CD8-positive, alpha-beta T cell (primary cell): ENCODE measurements at places on chromosomes 13 and 19.
A peak's percentile ranks its signal among the peaks of the same experiment; 100 is the strongest.

- DNase-seq, result peak; percentile 13
These were observed 32.3 kb upstream of the MED4 start for GRCh38 chr13:48126944-48127830.

DNA sequence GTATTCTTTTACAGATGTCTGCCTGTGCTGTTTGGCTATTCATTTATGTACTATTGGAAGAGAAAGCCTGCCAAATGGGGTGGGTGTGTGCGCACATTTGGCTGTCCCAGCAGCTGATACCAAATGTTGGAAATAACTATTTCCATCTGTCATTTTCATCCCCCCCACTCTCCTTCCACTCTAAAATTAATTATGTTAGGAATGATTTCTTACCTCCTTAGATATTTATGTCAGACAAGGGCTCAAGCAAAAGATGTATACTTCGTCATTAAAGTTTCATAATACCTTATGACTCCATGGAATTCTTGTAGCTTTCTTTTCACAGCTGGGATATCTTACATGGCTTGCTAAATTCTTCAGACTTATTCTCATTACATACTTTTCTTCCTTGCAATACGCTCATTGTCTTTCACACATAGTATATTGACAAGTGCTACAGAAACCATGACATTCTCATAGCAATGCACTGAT, 18.6 kb downstream of the ITM2B start:
- DNase-seq, result no peak

DNA sequence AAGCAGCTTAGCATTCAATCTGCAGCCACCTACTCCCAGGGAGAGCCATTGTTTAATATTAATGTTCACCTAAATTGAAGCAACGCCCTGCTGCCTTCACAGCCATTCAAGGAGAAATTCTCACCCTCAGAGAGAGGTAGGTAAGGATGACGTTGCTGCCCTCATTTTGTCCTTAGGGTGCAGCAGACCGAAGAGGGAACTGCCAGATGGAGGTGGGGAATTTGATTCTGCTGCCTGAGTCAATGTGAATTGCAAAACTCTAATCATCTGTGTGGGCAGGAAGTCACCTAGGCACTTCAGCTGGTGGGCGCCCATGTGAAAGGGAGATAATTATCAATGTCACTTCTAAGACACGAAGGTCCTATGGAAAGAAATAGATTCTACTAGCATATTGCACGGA, 503.4 kb downstream of the TBC1D4 start:
- DNase-seq, result no peak

DNA sequence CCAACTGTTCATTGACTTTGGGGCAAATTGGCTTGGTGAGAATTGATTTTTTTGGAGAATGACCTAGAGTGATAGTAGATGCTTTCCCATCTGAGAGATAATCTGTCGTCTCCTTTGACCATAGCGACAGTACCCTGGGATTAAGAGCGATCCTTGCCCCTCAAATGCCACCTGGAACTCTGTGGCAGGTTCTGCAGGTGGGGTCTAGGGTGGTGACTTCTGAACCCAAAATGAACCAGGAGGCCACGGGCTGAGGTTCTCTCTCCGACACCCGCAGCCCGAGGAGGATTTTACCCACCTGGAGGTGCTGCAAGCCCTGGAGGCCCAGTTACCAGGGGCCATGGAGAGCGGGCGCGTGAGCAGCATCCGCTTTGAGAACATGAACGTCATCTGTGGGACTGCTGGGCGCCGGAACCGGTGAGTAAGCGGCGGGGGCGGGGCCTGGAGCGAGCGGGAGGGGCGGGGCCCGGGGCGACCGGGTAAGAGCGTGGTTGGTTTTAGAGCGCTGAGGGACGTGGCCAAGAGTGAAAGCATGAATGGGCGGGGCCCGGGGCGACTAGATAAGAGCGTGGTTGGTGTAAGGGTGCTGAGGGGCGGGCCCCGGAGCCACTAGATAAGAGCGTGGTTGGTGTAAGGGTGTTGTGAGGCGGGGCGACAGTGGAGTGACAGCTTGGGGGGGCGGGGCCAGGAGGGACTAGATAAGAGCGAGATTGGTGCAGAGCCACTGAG, 8.6 kb downstream of the C19orf81 start:
- DNase-seq, result peak; percentile 83

- DNase-seq, result no peak
These were observed 51.9 kb downstream of the GGACT start for GRCh38 chr13:100536643-100537180.
